ENCODE measurements at places on chromosomes 16 and 17.

DNA sequence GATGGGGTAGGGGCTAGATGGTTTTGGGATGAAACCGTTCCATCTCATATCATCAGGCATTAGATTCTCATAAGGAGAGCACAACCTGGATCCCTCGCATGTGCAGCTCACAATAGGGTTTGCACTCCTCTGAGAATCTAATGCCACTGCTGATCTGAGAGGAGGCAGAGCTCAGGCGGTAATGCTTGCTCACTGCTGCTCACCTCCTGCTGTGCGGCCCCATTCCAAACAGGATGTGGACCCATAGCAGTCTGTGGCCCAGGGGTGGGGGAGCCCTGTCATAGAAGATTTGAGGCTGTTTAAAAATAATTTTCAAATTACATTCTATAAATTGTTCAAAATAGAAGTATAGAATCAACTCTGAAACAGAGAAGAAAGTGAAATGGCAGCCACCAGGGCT, 50.8 kb downstream of the PHKB start:
- no peak for DNase-seq

GRCh38 chr16:53745086-53745485, 41.1 kb downstream of the FTO start:
- DNase-seq = no peak

DNA sequence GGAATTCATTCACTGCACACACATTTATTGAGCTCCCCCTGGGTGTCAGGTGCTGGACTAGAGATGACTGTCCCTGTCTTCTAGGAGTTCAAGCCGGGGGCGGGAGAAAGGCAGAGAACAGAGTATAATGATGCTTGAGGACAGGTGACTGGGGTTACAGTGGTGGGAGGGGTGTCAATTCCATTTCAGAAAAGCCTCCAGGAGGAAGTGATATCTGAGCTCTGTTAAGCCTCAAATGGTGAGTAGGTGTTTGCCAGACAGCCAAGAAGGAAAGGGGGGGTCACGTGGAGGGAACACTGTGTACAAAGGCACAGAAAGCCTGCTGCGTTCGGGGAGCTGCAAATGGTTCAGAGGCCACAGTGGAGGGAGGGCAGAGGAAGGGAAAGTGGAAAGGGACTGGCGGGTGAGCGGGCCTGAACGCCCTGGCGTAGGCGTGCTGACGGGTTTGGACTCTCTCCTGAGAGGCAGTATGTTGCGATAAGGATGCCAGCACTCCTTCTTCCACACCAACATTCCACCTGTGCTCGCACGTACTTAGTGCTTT, 9.7 kb upstream of the NXPH3 start:
- no peak for DNase-seq

GRCh38 chr16:67837811-67838210, 4.3 kb upstream of the THAP11 start:
- DNase-seq = no peak

GRCh38 chr16:3049921-3050481, 3.6 kb downstream of the MMP25 start:
- DNase-seq = no peak
